ENCODE measurements at places on chromosomes 5 and 9.

GRCh38 chr9:75950998-75951397 lies 60.5 kb downstream of the PCSK5 start:
- DNase-seq, result no peak

GRCh38 chr5:109516390-109516789 lies 106.6 kb upstream of the PJA2 start:
- DNase-seq, result no peak

DNA sequence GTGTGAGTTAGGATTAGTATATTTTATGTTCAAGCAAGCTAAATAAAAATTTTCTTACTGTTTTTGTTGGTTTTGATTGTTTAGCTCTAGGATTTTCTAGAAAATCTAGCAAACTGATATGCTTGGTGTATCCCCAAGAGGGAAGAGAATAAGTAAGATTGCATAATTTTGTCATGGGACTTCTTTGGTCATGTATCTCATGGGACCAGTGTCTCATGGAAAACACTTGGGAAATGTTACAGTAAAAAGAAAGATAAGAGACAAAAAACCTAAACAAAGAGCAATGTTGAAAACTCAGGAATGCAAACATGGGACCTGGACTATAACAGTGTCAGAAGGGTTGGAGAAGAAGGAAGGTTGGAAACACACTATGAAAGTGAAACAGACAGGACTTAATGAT lies 119.4 kb downstream of the TLR4 start:
- no peak for DNase-seq

- no peak for DNase-seq
Observed at GRCh38 chr5:172875505-172876279, 41.6 kb downstream of the ERGIC1 start.

DNA sequence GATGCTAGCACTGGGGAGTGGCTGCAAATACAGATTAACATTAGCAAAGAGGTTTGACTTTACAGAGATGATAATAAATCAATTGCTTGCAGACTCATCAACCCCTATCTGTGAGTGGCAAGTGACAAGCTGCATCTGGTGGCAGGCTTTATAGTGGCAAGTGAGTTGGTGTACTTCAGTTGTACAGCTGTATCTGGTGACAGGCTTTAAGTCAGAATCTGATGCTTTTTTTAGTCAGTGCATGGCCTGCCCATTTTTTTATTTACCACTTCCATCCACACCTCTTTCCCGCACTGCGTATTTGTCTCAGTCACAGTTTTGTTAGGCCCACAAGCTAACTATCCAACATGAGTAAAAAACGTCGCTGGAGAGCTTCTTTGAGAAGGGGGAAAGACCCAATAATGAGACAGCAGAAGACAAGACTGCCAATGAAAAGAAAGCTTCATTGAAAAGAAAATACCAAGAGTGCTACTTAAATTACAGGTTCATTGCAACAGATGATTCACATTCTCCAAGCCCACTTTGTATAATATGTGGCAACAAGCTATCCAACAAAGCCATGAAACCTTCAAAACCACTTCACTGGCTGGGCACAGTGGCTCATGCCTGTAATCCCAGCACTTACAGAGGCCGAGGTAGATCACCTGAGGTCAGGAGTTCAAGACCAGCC lies 23.1 kb downstream of the ANP32B start:
- no peak for DNase-seq

GRCh38 chr5:39202597-39203274 lies 16.6 kb downstream of the FYB1 start:
- no peak for DNase-seq

DNA sequence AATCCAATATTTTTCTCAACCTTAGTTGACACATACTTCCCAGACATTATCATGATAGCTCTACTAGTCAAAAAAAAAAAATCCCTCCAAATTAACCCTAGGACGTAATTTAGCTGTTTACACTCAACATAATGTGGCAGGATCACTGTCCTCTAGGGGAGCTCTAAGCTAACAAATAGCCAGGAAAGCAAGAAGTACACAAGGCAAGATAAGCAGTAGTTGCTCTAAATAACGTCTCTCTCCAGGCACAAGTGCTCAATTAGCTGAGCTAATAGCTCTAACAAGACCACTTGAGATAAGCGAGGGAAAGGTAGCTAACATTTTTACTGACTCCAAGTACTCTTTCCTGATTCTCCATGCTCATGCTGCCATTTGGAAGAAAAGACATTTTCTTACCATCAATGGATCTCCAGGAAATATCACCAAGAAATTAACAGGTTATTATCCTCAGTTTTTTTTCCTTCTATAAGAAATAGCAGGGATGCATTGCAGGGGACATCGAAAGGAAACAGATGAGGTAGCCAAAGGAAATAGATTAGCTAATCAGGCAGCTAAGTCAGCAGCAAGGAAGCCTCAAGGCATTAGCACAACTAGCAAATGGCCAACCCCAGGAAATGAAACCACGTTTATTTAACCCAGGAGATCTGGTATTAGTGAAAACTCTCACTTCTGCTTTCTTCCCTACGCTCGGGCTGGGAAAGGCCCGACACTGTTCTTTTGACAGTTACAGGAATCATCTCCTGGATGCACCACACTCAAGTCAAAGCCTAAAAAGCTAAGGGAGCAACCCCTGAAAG lies 614.1 kb downstream of the PTPRD start:
- DNase-seq, result no peak

DNA sequence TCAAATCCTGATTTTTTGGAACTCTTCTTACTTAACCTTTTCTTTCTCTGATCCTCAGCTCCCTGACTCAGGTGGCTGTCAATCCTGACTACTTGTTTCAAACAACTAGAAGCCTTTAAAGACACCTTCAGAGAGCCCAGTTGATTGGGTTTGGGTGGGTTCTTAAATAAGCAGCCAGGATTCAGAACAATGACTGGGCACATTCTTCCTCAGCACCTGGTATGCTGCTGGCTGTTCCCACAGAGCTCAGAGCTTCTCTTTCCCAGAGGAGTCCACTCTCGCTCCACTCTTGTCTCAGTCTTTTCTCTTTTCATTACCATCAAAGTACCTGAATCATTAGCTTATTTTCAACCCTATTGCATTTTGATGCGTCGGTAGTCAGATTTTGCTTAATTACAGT lies 22.5 kb downstream of the PCSK5 start:
- no peak for DNase-seq

DNA sequence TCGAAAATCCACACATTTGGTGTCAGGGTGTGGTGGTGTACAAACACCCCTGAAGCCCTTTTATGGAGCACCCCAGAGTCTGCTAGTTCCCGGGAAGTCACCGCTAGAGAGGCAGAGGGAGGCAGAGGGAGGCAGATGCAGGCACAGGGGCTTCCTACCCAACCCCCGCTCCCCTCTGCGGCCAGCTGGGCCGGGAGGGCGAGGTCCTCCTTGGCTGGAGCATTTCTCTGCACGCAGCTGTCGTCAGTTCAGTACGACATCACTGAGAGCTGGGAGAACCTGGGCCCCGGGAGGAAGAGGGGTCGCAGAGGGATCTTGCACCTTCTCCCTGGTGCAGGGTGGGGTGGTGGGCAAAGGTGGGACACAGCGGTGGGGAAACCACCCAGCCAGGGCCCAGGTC lies 15.8 kb upstream of the UBAC1 start:
- DNase-seq, result no peak

GRCh38 chr5:138570871-138571270 lies 4.3 kb downstream of the HSPA9 start:
- no peak for DNase-seq

GRCh38 chr5:96197347-96197746 lies 235.7 kb upstream of the ELL2 start:
- no peak for DNase-seq

DNA sequence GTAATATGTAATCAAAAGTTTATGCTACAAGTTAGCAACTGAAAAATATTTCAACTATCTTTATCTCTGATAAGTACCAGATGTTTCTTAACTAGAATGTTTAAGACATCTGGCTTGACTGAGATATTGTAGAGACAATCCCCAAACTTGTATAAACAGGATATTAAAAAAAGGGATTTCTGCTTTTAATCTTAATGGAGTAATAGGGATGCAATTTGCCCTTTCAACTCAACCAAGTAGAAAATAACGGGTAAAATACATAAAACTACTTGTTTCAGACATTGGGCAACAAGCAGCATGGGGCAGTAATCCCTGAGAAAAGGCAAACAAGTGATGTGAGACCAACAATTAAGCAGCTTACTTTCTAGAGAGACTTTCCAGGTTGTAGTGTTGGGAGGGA lies 9.4 kb upstream of the ADAMTS12 start:
- no peak for DNase-seq

- no peak for DNase-seq
Observed at GRCh38 chr9:88812938-88813637, 178.2 kb upstream of the S1PR3 start.

DNA sequence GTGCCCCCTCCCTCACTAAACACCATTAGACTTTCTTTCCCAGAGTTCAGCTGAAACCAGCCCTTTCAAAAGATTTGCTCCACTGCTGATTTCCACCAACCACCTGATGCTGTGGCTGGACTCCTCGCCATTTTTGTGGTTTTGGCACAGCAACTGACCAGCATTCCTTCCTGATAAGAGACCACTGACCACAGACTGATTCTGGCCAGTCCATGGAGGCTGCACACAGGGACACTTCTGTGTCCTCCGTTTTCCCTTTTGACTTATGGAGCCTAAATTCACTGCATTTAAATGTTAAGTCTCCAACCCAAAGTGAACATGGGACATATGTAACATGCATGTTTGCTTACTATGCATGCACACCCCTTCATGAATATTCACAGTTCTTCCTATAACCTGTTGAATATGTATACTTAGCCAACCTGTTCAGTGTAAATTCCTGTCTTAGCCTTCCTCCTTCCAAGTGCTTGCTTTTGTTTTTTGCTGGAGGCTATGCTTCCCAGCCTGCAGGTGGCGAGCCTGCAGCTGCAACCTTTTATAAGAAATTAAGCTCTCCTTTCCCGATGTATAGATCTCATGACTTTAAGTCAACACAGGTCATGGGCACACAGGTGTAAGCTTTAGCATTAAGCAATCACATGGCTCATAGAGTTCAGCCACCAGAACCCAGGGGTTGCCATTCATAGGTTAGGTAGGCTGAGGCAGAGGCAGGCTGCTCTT lies 78.7 kb downstream of the ACTL7B start:
- no peak for DNase-seq
